Stimulated activated naive CD4-positive, alpha-beta T cell treated with Interleukin-2 at 50 U/mL for 16 hours (primary cell): ENCODE measurements at places on chromosomes 3 and 15.

GRCh38 chr3:16803019-16803418 lies 81.7 kb upstream of the PLCL2 start:
- DNase-seq, result no peak

- DNase-seq, result no peak
Observed at GRCh38 chr15:34793071-34793470, 2.3 kb downstream of the ACTC1 start.

GRCh38 chr15:37109168-37109871 lies 9.0 kb upstream of the MEIS2 start:
- DNase-seq, result no peak

GRCh38 chr3:17874636-17875035 lies 132.2 kb upstream of the TBC1D5 start:
- DNase-seq, result no peak

- no peak for DNase-seq
Observed at GRCh38 chr3:18100121-18100520, 325.0 kb downstream of the SATB1 start.

GRCh38 chr3:72789786-72790185 lies 58.5 kb downstream of the SHQ1 start:
- DNase-seq, result no peak

DNA sequence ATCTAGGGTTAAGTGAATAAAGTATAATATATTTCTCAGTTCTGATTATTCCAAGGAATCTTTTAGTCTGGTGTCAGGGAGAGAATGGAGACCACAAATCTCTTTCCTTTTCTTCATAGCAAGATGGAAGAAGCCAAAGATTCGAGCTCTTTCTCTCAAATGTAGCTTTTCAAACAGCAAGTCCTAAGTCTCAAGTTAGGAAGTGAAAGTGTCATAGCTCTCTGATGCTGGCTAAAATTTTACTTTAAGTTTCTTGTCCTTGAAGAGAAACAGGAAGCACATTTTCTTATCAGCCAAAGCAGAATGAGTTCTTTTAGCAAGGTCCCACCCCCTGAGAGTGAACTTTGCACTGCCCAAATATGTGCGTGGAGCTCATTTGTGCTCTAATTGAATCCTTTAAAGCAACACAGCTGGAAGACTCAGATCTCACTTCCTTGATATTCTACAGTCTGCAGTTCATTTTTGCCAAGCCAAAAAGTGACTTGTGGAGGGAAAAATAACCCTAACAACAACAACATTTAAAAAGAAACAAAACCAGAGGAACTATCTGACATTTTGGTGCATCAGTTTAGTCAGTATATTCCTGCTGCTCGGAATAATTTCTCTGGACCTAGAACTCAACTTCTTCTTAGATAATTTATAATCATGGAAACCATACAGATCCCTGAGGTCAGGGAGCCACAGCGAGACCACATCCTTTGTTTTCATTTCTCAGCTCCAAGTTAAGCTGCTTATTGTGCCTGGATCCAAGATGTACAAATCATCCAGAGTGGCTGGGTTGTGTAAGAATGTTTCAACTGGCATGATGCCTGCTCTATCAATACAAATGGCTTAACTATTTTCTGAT lies 238.7 kb upstream of the P2RY1 start:
- DNase-seq, result no peak

- no peak for DNase-seq
Observed at GRCh38 chr3:56911363-56911762, 109.6 kb upstream of the ARHGEF3 start.

GRCh38 chr3:195704433-195704999 lies 16.3 kb upstream of the MUC20 start:
- no peak for DNase-seq

- DNase-seq, result no peak
Observed at GRCh38 chr15:66459818-66460615, 37.5 kb downstream of the SNAPC5 start.

- DNase-seq, result no peak
Observed at GRCh38 chr3:145483992-145484391, 677.0 kb downstream of the PLOD2 start.

DNA sequence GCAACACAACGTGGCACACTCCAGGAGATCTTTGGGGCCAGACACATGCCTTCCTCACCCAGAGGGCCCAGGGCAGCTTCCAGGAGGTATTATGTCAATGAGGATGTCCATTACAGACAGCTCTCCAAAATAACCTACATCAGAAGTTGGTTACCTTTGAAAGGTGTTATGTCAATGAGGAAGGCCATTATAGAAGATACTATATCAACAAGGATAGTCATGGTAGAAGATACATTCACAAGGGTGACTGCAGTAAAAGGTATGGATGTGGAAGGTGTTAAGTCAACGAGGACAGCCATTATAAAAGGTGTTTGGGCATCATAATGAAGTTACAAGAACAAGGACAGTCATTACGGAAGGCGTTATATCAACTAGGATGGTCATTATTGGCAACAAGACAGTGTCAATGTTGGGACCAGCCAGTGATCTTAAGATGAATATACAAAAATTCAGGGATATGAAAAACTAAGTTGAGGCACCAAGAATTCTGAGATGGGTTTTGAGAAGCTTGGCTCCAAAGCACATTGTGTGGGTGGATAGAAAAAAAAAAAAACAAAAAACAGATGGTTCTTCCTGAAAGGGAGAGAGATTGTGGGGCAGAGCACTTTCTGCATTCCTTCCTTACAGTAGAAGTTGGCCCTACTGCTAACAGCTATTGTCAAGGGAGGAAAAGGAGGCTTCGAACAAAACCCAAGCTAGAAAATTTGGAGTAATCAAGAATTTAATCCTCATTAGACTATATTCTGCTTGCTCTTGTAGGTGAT lies 11.2 kb downstream of the CDCP1 start:
- no peak for DNase-seq
